ENCODE measurements at places on chromosomes 1 and 21. TPM values are rescaled to one million over a fixed set of nuclear protein-coding genes. Genes with fewer than 3 reads are reported as not detected.

GRCh38 chr1:56864430-56864829 is 9.8 kb downstream of the C8A start:
- no peak for DNase-seq

GRCh38 chr1:222049176-222049575 is 307.3 kb upstream of the DUSP10 start:
- DNase-seq, result no peak

DNA sequence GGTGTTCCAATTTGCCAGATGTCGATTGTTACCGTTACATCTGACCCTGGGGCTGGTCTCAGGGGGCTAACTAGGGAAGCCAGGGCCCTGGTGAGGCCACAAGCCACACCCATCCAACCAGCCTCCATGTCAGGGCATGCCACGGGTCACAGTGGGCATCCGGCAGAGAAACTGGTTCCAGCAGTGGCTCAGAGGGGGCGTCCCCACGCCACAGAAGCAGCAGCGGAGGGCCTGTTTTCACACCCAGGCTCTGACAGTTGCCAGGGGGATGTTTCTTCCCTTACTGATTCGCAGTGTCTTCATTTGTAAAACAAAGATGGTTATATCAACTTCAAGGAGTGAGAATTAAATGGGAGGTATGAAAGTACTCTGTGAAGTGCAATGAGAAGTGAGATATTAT is 75.0 kb upstream of the COX20 start:
- DNase-seq, result no peak

DNA sequence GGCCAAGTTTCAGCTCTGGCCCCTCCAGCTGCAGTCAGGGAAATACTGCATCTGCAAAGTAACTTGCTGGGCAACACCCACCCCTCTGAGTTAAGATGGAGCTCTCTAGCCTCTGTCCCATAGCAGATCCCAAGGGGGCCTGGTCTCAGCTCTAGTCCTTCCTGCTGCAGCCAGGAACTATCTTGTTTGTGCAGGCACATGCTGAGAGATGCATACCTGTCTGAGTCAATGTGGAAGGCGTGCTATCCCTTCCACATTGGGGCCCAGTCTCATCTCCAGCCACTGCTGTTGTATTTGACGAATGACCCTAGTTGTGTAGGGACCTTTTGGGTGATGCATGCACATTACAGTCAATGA is 76.4 kb downstream of the CTH start:
- DNase-seq, result no peak

DNA sequence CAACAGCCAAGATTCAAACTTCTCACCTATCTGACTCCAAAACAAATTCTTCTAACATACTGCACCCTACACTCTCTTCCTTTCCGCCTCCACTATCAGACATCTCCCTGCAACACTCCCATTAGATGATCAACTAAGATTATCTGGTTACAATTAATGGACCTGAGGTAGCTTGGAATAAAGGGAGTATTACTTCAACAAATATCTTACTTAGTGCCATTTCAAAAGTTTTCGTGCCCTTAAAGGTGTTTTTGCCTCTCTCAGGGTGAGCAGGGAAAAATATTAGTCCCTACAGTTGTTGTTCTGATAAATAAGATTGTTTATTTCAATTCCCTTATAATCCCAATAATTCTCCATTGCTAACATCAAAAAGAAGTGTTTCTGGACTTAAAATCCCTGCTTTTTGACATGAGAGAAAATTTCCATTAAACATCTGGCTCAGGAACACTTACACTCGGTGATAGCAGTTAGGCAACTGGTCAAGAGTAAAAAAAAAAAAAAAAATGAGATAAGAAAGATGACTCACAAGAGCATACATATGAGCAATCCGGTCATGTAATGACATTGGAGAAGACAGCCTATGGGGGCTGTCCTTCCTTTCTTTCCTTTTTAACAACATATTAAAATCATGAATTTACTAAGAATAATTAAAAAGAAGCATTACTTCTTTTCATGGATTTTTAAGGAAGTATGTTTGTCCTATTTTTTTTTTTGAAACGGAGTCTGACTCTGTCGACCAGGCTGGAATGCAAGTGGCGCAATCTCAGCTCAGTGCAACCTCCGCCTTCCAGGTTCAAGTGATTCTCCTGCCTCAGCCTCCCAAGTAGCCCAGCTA is 7.6 kb downstream of the RSBN1 start:
- no peak for DNase-seq

DNA sequence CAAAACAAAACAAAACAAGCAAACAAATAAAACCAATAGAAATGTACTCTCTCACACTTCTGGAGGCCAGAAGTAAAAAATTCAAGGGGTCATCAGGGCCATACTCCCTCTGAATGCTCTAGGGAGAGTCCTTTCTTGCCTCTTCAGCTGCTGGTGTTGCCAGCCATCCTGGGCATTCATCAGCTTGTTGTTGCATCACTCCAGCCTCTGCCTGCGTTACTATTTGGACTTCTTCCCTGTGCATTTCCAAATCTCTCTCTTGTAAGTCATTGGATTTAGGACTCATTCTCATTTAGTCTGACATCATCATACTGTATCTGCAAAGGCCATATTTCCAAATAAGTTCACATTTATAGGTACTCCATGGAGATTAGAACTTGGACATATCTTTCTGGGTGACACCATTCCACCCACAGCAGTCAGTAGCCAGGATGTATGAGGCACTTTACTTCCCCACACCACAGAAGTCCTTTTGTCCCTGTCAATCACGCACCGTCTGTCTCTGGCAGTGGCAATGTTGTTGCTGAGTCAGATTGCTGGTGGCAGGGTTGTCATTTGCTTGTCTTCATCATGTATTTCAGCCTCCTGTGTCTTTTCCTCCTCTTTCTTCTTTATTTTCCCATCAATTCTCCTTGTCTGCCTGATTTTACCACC is 151.0 kb upstream of the KCNJ6 start:
- DNase-seq, result no peak

DNA sequence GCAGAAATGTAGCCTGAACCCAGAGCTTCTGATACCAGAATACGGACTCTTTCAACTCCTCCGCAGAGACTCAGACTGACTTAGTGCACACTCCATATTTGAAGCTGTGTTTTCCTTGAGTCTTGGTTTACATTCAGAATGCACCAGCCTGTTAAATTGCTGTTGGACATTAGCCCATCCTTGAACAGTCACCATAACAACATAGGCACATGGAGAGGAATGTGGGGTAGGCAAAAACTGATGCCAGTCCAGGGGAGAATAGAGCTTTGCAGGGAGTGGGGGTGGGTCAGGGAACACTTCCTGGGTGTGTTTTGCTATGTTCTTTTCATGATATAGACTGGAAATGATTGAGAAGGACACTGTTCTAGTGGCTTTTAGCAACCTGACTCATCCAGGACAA is 76.3 kb upstream of the CACNA1E start:
- no peak for DNase-seq

GRCh38 chr1:171038284-171038683 is 52.4 kb upstream of the FMO3 start:
- no peak for DNase-seq

- DNase-seq, result no peak
Measured at GRCh38 chr1:72649991-72650390, 367.7 kb upstream of the NEGR1 start.

DNA sequence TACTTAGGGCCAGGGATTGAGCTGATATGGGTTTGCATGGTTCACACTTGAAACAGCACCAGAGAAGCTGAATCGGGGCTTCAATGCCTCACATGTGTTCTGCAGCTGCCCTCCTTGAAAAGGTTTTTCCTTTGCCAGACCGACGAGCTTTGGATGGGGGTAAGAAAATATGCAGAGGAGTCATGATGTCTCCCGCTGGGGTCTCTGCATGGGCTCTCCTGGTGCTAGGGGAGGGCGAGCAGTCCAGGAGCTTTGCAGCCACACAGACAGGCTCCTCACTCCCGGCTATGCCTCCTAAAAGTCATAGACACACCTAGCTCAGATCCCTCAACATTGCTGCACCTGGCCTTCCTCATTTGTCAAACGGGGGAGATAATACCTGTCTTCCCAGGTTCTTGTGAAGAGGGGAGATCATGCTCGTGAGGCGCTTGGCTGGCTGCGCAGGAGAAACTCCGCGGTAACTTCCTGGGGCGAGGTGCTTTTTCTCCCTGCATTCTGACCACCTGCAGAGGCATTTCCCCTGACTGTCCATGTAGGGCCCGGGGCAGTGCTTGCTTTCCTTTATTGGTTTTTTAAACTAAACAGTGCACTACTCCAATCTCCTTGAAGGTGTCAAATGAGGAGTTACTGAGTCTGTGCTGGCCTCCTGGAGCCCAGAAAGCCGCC is 112.4 kb downstream of the PLXNA2 start:
- no peak for DNase-seq

- DNase-seq, result no peak
Measured at GRCh38 chr1:180953291-180954004, 40.8 kb downstream of the KIAA1614 start.

DNA sequence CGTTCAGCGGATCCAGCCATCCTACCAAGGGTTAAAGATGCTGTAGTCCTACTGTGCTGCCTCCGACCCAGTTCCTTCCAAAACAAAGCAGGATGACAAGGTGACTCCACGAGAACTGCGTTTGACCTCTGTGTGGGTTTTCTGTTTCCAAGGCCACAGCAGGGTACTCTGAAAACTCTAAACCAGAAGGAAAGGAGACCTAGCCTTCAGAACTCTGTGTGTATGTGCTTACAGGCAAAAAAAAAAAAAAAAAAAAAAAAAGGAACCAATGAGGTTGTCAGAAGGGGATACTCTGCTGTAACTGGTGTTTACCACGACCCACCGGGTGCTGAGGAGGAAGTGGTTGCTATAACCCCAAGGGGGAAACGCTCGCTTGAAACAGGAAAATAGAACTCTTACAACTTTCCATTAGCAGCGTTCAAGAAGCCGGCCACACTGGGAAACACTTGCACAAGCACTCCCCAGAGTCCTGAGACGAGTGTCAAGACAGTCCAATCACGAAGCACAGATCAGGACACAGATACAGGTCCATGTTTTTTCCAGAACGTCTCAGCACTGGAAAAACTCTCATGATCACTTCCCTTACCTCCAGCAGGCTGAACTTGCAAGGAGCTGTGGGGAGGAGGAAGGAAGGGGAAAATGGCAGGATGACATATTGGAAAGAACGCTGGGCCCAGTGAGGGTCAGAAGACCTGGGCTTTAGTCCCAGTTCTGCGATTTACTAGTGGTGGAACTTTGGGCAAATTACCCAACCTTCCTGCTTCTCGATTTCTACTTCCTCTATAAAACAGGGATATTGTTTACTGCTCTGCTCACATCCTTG is 64.0 kb downstream of the ITPKB start:
- DNase-seq, result no peak

DNA sequence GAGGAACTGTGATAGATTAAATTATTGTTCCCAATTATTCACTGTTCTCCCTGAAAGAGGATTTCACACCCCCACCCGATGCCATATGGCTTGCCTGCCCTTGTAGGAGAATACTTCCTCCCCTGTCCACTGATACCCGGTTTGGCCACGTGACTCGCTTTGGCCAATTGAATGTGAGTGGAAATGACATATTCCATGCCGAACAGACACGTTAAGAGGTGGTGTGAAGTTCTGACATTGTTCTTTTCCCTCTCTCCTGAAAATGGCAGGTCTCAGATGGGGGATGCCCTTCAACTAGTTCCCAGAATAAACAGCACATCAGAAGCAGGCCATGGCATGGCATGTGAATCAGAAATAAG is 5.3 kb downstream of the STUM start:
- no peak for DNase-seq

- DNase-seq, result no peak
Measured at GRCh38 chr1:2506007-2506860, 20.2 kb downstream of the PANK4 start.

DNA sequence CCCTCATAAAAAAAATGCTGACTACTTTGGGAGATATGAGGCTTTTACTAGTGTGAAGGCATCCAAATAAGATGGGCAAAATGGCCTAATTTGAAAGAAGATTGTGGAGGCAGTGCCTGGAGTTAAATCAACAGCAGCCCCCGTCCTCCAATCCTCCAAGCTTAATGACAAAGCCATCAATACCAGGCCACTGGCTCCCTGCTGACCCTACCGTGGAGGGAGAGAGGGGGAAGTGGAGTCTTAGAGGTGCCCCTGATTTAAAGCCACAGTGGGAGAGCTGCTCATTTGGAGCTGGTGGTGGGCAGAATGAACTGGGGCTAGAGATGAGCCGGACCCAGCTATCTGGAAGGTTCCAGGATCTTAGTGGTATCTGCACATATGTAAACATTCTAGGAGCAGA is 24.3 kb upstream of the KNCN start:
- no peak for DNase-seq

GRCh38 chr1:8482979-8483381 is 165.1 kb downstream of the SLC45A1 start:
- no peak for DNase-seq

GRCh38 chr1:218468711-218469110 is 123.6 kb downstream of the TGFB2 start:
- DNase-seq, result no peak

GRCh38 chr1:6807782-6808181 is 22.5 kb downstream of the CAMTA1 start:
- no peak for DNase-seq

DNA sequence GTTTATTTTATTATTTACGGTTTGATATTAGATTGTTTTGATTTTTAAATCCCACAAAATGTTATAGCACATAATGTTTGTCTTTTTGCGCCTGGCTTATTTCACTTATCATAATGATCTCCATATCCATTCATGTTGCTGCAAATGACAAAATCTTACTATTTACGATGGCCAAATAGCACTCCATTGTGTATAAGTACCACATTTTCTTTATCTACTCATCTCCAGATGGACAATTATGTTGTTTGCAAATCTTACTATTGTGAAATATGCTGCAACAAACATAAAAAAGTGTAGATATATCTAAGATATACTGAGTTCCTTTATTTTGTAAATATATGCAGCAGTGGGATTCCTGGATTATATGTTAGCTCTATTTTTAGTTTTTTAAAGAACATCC is 1568.3 kb downstream of the AMY1C start:
- no peak for DNase-seq

Gene LCE1E
- total RNA-seq, result not detected

Gene ADORA1
- 24.0 TPM for total RNA-seq

Gene ARF1
- 96.2 TPM for total RNA-seq

Gene JAM2
- 22.3 TPM for total RNA-seq

Gene TCHH
- total RNA-seq, result not detected

Gene HFM1
- 56.5 TPM for total RNA-seq

Gene DYNLT5
- 3.6 TPM for total RNA-seq

Gene KIAA1614
- 5.6 TPM for total RNA-seq

Gene DMBX1
- not detected for total RNA-seq

Gene FABP3
- 93.1 TPM for total RNA-seq

Gene FAM110D
- total RNA-seq, result 0.47 TPM
